Vagina (tissue), 2 donors: ENCODE measurements at places on chromosomes 7 and 10. TPM values are rescaled to one million over a fixed set of nuclear protein-coding genes. Genes with fewer than 3 reads are reported as not detected.

TM9SF3 gene
- 58.4 TPM for total RNA-seq

PDZD7 gene
- 1.5 TPM for total RNA-seq

TMEM213 gene
- not detected for total RNA-seq

EFCAB10 gene
- not detected for total RNA-seq

PLEKHS1 gene
- total RNA-seq = not detected
